ENCODE measurements at places on chromosomes 5 and 9.

DNA sequence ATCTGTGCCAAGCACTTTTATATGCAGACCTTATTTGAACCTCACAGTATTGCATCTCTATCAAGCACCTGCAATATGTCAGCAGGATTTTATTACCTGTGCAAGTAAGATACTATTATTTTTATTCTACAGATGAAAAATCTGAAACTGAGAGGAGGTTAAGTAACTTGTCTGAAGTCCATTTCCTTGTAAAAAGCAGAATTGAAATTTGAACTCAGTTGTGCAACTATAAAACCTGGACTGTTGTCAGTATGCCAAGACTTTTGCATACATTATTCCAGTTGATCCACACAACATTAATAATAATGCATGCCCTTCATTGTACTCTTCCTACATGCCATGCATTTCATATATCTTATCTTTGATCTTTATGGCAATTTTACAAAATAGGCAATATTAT lies 82.2 kb upstream of the BRINP1 start:
- DNase-seq = no peak

DNA sequence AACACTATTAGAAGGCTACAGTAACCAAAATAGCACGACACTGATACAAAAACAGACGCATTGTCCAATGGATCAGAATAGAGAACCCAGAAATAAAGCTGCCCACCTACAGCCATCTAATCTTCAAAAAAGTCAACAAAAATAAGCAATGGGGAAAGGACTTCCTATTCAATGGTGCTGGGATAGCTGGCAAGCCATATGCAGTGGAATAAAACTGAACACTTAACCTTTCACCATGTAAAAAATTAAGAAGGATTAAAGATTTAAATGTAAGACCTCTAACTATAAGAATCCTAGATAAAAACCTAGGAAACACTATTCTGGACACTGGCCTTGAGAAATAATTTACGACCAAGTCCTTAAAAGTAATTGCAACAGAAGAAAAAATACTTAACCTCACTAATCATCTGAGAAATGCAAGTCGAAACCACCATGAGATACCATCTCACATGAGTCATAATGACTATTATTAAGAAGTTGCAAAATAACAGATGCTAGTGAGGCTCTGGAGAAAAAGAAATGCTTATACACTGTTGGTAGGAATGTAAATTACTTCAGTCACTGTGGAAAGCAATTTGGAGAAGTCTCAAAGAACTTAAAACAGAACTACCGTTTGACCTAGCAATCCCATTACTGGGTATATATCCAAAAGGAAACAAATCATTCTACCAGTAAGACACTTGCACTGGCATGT lies 203.3 kb upstream of the CDH9 start:
- no peak for DNase-seq

- DNase-seq = no peak
These were observed 156.8 kb downstream of the MACROH2A1 start for GRCh38 chr5:135242021-135242865.

- no peak for DNase-seq
These were observed 119.2 kb downstream of the MSX2 start for GRCh38 chr5:174843263-174844250.

DNA sequence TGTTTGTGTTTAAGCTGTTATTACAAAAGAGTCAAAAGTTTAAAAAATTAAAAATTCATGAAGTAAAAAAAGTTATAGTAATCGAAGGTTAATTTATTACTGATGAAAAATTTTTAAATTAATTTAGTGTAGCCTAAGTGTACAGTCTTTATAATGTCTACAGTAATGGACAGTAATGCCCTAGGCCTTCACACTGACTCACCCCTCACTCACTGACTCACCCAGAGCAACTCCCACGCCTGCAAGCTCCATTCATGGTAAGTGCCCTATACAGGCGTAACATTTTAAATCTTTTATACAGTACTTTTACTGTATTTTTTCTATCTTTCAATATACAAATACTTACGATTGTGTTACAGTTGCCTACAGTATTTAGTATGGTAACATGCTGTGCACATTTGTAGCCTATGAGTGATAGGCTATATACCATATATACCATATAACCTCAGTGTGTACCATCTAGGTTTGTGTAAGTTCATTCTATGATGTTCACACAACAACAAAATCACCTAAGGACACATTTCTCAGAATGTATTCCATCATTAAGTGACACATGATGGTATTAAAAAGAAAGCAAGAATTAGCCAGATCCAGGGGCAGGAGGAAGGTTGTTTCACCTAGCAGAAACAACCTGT lies 40.1 kb downstream of the DCAF10 start:
- no peak for DNase-seq

DNA sequence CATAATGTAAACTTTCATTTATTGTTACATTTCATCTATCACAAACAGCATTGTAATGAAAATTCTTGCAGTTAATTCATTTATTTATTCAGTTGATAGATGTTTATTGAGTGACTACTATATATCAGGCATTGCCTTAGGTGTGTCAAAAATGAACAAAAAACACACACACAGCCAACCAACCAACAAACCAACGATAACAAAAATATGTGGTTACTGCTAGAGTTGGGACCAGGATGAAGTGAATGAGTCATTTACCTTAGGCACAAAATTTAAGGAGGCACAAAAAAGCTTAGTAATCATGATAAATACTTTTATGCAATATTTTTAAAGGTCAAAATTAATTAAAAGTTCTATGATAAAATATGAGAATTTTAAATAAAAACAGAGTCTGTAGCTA lies 223.4 kb downstream of the CSNK1G3 start:
- no peak for DNase-seq

- DNase-seq = no peak
These were observed 16.5 kb upstream of the AHRR start for GRCh38 chr5:305050-305449.

DNA sequence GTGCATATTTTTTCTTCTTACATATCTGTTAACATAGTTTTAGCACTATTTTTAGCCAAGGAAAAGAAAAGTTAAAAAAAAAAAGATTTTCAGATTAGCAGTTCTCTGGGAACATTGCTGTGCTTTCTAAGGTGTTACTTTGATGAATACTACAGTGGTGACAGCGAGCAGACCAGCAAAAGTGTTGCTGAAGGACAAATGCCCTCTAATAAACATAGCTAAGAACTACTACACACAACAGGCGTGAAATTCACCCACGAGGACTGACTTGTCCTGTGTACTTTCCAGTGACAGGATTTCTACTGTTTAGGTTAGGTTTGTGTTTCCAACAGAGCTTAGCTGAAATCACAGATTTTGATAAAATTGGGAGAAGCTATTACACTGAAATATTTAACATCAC lies 153.8 kb downstream of the HCN1 start:
- DNase-seq = no peak

GRCh38 chr5:83441747-83442146 lies 29.8 kb upstream of the VCAN start:
- DNase-seq = no peak

DNA sequence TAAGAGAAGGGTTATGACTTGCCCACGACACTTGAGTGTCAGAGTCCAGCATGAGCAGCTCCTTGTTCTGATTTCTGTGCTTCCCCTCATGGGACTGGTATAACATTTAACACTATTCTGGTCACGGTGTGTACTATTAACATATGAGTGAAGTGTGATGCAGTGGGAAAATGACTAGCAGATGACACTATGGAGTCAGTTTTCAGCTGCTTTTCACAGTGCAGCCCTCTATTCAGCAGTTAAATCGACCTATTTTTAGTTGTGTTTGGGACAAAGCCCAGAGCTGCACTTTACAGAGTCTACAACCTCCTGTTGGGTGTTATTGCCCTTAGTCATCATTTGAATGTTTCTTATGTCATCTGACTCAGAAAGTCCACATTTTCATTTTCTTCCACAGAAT lies 59.1 kb downstream of the CHSY3 start:
- DNase-seq = no peak

- no peak for DNase-seq
These were observed 75.7 kb downstream of the FBXL7 start for GRCh38 chr5:15575666-15576065.

GRCh38 chr9:114448706-114449105 lies 56.6 kb downstream of the WHRN start:
- DNase-seq = no peak

GRCh38 chr5:145951071-145951470 lies 14.7 kb downstream of the SH3RF2 start:
- DNase-seq = no peak

- no peak for DNase-seq
These were observed at the start of gene GDA for GRCh38 chr9:72149231-72149975. GDA (plus strand) TSS chr9:72149440; CDS start chr9:72149560, 120 bp downstream.

DNA sequence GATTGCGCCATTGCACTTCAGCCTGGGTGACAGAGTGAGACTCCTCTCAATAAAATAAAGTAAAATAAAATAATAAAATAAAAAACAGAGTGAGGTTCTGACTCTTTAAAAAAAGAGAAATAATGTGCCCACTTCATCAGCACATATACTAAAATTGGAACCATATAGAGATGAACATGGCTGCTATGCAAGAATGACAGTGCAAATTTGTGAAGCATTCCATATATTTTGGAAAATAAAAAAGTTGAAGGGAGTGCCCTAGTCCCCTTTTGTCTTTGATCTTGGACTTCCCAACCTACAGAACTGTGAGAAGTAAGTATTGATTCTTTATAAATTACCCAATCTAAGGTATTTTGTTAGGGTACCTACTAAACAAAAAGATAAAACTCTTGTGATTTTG lies 23.1 kb downstream of the BASP1 start:
- DNase-seq = no peak

- no peak for DNase-seq
These were observed 1249.5 kb upstream of the CDH18 start for GRCh38 chr5:21237461-21237860.

DNA sequence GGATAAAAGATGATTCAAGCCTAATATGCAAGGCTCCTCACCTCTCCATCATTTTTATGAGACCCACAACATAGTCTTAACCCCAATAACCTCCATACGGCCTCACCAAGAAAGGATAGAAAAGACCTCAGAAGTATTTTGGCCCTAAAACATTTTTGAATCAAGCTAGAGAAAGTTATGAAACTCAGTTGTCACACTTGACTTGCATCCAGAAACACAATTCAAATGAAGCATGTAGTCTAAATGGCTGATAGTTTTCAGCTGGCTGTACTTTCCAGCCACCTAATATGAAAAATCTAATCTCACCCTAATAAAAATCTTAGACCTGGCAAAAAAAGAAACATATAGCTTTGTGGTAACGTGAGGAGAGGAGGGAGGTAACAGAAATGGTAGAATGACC lies 116.1 kb downstream of the ARL15 start:
- DNase-seq = no peak

GRCh38 chr9:83313781-83314180 lies 224.4 kb downstream of the FRMD3 start:
- DNase-seq = no peak

- no peak for DNase-seq
These were observed 101.8 kb downstream of the FGF18 start for GRCh38 chr5:171521219-171521633.

Data from neural crest cell (in vitro differentiated cells).